ENCODE measurements at places on chromosomes 7 and 10.

GRCh38 chr10:128064970-128065580 is 61.1 kb downstream of the MKI67 start:
- no peak for DNase-seq

DNA sequence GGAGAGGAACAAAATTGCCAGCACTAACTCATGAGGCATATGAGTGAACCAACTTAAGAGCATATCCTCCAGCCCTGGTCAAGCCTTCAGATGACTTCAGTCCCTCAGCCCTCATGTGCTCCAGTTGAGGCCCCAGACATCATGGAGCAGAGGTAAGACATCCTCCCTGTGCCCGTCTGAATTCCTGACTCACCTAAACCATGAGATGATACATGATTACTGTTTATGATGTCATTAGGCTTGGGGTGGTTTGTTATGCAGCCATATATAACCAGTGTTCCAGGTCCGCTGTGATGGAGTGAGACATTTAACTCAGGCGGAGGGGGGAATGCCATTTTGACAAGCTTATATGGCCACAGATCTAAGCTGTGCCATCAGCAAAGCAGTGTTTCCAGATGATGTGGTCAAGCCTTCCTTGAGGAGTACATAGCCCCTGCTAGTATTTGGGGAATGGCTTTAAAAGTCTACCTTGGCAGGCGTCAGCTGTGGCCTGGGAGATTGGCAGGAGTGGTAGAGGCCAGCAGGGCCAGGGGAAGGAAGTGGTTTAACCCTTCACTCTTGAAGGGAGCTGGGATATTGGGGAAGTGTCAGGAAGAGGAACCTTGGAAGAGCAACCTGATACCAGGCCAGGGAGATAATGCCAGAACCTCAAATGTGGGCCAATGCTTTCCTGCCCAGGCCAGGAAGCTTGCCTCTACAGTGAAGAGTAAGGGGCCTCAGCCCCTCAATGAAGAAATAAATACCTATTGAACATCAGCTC is 343.0 kb upstream of the PODXL start:
- no peak for DNase-seq

- no peak for DNase-seq
These were observed 144.4 kb downstream of the PTPN20 start for GRCh38 chr10:47055386-47056246.

- no peak for DNase-seq
These were observed 160.9 kb downstream of the SDK1 start for GRCh38 chr7:3461923-3462322.

- DNase-seq = no peak
These were observed 27.9 kb upstream of the SH2B2 start for GRCh38 chr7:102258749-102259107.

- no peak for DNase-seq
These were observed 78.7 kb downstream of the MYOF start for GRCh38 chr10:93403152-93404047.

Measured in anterior cingulate cortex (tissue), 58 donors.